HCT116 (cell line): ENCODE measurements at places on chromosomes 5 and 9.
A peak's percentile ranks its signal among the peaks of the same experiment; 100 is the strongest.

DNA sequence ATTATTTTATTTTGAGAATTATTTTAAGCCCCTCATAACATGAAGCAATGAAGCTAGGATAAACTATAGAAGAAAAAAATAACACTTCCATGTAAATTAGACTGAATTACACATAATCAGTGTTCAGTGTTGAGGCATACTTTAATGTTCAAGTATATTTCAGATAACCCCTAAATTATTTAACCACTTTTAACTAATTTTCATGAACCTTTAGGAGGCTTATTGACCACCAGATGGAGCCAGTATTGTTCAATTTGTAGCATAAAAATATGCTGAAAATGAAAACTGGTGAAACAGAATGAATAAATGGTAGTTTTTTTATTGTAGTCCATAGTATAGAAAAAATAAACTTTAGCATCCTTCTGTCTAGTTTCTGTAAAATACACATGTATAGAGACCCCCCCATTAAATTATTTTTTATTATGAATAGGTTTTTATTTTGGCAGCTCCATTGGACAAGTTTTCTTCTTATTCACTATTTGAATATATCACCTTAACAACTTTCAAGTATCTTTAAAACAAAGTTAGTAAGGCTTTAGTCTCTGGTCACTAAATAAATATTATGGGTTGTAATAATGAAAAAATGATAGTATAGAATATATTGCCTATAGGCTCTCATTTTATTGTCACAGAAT is 190.1 kb downstream of the CWC27 start:
- DNase-seq = peak; percentile 7

GRCh38 chr5:58925627-58926540 is 343.0 kb downstream of the RAB3C start:
- DNase-seq = no peak

GRCh38 chr9:4243113-4243512 is 56.8 kb downstream of the GLIS3 start:
- no peak for DNase-seq

GRCh38 chr9:89223396-89223977 is 44.9 kb upstream of the SHC3 start:
- DNase-seq = no peak

- DNase-seq = no peak
These were observed 102.5 kb downstream of the OTULIN start for GRCh38 chr5:14767053-14767452.

DNA sequence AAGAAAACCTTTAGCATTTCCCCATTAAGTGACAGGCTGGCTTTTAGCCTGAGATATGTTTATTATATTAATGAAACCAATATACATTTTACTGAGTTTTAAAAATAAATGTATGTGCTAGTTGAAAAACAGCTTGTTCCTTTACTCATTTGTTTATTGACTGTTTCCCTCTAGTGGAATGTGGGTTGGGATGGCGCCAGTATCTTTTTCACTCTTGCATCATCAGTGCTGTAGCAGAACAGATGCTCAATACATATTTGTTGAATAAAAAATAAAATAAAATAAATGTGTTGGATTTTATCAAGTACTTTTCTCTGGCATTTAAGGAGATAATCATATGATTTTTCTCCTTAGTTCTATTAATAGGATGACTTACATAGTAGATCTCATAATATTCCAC is 43.0 kb downstream of the FSTL4 start:
- no peak for DNase-seq

DNA sequence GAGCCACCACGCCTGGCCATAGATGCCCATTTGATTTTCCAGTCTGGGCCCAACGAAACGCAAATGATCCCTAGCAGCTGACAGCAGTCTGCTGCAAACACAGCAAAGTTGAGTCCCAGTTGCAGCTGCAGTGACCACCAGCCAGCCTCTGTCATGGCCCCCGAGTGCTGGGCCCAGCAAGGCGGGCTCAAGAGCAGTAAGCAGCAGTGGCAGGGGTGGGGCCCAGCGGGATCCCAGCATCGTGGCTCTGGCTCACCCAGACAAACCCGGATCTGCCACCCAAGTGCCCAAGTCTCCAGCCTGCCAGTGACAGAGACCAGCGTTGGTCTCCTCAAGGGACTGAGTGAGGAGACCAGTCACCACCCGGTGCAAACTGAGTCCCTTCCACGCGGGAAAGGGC is 6.9 kb upstream of the LTC4S start:
- DNase-seq = no peak

GRCh38 chr5:79484731-79485130 is 29.2 kb downstream of the HOMER1 start:
- DNase-seq = no peak

GRCh38 chr5:82183828-82184227 is 94.3 kb downstream of the RPS23 start:
- no peak for DNase-seq

- no peak for DNase-seq
These were observed 175.2 kb upstream of the RAI14 start for GRCh38 chr5:34480810-34481528.

- no peak for DNase-seq
These were observed 32.1 kb downstream of the FOXI1 start for GRCh38 chr5:170137694-170138214.

DNA sequence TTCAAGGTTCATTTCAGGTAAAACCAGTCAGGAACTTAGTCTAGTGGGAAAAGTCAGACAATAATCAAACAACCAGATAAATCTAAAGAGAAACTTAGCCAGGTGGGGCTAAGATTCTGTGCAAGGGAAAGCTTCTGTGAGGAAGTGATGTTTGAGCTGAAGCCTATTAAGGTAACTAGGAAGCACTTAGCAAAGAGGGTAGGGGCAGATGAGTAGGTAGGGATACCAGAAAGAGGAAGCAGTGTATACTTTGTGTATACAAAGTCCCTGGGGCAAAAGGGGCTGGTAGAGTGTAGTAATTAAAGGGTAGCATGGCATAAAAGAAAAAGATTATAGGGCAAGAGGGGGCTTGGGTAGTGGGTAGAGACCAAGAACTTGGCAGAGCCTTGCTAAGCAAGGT is 3.6 kb upstream of the SPATA24 start:
- no peak for DNase-seq

DNA sequence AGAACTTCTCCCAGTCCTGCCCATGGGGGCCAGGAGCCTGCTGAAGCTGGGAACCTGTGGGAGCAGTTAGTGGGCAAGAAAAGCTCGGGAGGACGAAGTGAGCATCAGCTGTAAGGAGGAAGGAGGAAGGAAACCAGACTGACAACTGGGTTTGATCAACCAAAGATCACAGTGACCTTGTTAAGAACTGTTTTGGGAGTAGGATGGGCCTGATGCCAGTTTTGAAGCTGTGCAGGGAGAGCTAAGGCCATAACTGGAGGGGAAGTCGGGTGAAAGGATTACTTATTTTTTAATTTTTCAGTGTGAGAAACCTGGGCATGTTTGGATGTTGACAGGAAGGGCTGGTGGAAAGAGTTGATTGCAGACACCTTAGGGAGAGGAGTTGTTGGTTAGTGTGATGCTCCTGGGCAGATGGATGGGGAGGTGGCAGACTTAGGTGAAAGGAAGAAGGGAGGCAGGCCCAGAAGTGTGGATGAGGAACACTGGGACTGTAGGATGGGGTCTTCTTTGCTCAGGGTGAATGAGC is 58.3 kb upstream of the KLF4 start:
- no peak for DNase-seq

DNA sequence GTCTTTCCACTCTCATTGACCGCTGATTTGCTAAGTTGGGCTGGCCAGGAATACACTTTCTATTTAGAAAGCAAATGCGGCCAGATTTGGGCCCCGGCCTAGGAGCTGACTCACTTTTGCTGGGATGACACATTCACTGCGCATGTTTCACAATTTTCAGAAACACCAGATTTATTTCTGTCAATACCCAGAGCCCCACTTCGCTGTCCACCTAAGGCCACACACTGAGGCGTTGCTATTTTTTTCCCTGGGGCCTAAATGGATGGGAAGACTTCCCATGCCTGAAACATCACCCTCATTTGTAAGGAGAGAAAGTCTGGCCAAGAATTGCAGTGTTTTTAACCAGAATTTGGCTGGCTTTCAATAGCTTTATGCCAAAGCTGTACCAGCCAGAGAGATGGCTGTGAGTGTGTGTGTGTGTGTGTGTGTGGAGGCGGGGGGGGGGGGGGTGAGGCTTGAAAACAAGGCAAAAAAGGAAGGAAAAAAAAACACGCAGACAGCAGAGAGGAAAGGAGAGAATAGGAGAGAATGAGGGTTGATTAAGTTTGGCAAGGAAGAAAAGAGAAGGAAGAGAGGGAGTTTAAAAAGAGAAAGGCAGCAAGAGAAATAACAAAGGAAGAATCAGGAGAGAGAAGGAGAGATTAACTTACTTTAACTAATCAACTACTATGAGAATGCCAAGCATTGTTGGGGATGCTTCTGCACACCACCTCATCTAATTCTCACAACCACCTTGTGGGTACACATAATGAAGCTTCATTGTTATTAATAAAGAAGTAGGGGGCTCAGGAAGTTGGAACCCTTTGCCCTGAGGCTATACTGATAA is 261.4 kb upstream of the KLF4 start:
- peak; percentile 81 for DNase-seq

DNA sequence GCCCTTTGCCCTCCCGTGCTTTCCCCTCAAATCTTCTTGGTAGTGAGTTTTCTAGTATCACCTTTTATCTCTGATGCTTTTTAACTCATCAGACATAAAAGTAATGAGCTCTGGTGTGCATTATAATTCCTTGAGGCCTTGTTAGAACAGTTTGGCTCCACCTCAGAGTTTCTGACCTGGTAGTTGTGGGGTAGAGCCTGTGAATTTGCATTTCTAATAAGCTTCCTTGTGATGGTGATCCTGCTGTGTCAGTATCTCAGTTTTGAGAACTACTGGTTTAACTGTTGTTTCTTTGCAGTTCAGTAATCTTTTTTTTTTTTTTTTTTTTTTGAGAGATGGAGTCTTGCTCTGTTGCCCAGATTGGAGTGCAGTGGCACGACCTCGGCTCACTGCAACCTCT is 31.1 kb downstream of the UBE2D2 start:
- no peak for DNase-seq

- DNase-seq = no peak
These were observed 41.7 kb downstream of the TMEM161B start for GRCh38 chr5:88226881-88227450.

DNA sequence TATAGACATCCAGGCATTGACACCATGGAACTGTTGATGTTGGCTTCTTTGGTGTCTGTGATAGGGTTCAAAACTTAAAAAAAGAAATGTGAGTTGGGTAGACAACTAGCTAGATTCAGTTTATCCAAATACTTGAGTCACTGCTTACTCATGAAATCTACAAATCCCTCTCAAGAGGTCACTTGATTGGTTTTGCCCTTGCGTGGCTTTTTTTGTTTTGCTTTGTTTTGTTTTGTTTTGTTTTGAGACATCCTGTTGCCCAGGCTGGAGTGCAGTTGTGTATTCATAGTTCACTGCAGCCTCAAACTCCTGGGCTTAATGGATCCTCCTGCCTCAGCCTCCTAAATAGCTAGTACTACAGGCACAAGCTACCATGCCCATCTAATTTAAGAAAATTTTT is 10.5 kb upstream of the ENTREP1 start:
- no peak for DNase-seq

DNA sequence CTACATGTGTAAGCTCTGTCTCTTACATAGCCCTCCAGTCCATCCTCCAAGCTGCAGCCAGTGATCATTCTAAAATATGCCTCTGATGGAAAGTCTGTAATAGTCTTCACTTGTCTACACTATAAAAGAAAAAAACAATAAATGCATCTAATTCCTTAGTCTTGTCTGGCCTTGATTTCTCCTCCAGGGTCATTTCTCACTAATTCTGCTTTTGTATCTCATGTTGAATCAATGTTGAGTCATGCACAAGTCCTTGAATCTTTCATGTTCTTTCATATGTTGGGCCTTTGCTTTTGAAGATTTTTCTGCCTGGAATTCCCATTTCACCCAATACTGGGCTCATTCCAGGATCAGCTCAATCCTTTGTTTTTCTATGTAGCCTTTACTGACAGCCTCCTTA is 121.1 kb upstream of the TRIM32 start:
- DNase-seq = no peak

GRCh38 chr5:136666970-136667620 is 301.8 kb upstream of the TRPC7 start:
- DNase-seq = no peak

- no peak for DNase-seq
These were observed 379.7 kb downstream of the PSAT1 start for GRCh38 chr9:78676623-78677022.

DNA sequence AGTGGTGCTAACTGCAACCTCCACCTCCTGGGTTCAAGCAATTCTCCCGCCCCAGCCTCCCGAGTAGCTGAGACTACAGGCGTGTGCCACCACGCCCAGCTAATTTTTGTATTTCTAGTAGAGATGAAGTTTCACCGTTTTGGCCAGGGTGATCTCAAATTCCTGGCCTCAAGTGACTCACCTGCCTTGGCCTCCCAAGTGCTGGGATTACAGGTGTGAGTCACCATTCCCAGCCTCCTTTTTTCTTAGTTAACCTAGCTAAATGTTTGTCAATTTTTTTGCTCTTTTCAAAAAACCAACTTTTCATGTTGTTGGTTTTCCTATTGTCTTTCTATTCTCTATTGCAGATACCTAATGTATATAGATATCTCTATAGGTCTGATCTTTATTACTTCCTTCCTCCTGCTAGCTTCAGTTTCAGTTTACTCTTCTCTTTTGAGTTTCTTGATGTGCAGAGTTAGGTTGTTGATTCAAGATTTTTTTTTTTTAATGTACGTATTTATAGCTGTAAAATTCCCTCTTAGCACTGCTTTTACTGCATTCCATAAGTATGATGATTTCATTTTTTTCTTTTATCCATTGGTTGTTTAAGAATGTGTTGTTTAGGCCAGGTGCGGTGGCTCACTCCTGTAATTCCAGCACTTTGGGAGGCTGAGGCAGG is 32.9 kb downstream of the FGD3 start:
- DNase-seq = peak; percentile 42

- no peak for DNase-seq
These were observed 56.9 kb upstream of the ALDH1A1 start for GRCh38 chr9:73009649-73010288.

- DNase-seq = no peak
These were observed 75.0 kb upstream of the ICE1 start for GRCh38 chr5:5347442-5347841.

DNA sequence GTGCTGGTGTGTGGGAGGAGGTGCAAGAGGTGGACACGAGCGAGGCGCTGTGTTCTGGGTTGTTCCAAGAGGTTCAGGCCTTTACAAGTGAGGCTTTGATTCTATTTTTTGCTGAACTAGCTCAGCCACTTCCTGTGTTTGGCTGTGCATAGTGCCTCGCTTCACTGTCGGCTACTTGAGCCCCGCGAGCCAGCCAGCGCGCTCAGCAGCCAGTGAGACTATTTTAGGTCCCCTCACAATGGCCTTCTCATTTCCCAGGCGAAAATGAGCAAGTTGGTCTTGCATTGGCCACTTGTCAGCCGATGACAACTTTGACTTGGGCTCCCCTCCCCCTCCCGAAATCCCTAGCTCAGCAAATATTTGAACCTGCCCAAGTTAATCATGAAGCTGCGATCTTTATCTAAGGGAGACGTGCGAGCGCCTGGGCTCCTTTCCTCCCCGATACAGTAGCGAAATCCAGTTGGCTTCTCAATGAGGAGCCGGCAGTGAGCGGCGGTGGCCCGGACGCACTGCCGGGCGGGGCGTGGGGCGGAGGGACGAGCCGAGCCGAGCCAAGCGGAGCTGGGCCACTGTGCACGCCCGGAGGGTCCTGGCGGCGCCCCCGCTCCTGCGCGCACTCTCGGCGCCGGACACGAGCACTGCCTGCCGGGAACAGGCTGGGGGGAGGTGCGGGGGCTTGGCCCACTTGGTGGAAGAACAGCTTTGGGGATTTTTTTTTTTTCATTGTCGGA is 72.6 kb downstream of the PIK3R1 start:
- no peak for DNase-seq
